ENCODE measurements at places on chromosomes 12 and 14.

DNA sequence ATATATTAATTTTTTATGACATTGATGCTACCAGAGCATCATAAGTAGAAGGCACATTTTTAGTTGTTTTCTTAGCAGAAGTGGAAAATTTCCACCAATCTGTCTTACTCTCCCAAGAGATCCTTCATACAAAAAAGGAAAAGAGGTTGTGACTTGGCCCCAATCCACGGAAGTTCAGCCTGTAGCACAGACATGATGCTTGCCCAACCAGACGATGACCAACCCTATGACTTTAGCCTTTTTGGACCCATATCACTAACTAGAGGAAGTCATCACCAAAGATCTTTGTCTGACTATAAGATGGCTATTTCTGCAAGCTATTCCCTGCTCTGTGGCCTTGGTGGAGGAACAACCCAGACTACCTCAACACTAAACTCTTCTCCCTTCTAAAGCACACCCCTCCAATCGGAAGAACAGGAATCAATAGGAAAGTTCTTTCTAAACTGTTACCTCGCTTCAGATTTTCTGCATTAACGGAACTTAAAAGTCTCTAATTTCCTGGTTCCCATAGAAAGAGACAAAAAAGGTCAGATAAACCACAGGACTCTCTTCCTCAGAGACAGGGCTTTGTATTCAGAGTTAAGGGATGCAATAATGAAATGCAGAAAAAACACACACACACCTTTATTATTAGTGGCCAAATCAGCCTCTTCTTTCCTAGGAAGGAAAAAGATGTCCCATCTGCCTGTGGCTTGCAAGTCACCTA, 4.1 kb upstream of the RHOJ start:
- no peak for DNase-seq

DNA sequence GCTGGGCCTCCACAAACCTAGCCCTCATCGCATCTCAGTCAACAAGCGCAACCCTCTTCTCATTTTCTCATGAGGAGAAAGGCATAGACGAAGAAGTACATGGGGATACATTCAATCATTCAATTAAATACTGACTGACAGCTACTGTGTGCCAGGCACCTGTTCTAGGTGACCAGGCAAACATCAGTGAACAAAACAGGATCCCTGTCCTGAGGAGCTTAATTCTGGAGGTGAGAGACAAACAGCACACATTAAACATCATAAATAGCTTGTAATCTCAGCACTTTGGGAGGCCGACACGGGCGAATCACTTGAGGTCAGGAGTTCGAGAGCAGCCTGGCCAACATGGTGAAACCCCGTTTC, 362 bp upstream of the ACYP1 start:
- no peak for DNase-seq

DNA sequence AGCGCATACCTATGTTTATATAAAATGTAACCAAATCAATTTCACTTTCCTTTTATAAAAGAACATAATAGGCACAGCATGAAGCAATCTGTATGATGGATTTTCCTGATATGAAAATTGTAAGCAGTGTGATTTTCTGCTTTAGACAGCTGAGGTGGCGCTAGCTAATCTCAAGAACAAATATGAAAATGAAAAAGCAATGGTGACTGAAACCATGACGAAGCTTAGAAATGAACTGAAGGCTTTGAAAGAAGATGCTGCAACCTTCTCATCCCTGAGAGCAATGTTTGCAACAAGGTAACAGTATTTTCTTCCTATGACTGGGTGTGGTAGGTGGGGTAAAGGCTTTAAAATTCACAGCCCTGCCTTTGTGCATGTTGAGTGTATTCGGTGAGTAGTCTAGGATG, 65.0 kb upstream of the FGD4 start:
- no peak for DNase-seq

DNA sequence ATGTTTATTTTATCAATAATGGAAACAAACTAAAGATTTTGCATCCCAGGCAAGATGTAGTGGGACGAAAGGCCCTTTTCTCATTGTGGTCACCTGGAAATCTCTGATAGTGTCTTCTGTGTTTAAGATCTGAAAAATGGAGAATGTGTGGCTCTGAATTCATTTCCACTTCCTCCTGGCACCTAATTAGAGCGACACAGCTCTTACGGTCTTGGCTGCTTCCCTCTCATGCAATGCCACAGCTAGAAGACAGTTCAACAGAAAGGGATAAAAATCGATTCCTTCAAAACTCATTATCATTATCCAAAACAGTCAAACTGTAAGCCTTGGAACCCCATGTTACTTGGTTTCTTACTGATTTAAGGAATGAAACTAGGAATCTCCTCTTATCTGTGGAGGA, 9.3 kb downstream of the ST8SIA1 start:
- no peak for DNase-seq

DNA sequence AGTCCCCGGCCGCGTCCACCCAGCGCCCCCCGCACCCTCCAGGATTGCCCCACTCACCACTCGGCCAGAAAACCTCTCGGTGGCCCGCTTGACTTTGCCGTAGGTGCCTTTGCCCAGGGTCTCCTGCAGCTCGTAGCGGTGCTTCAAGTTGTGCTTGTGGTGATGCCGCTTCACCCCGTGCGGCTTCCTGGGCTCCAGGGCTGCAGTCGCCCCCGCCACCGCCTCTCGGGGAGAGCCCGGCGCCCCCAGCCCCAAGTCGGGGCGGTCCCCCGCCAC, 459 bp downstream of the NUAK1 start:
- no peak for DNase-seq

GRCh38 chr14:37991027-37991426, 216.7 kb upstream of the SSTR1 start:
- no peak for DNase-seq

DNA sequence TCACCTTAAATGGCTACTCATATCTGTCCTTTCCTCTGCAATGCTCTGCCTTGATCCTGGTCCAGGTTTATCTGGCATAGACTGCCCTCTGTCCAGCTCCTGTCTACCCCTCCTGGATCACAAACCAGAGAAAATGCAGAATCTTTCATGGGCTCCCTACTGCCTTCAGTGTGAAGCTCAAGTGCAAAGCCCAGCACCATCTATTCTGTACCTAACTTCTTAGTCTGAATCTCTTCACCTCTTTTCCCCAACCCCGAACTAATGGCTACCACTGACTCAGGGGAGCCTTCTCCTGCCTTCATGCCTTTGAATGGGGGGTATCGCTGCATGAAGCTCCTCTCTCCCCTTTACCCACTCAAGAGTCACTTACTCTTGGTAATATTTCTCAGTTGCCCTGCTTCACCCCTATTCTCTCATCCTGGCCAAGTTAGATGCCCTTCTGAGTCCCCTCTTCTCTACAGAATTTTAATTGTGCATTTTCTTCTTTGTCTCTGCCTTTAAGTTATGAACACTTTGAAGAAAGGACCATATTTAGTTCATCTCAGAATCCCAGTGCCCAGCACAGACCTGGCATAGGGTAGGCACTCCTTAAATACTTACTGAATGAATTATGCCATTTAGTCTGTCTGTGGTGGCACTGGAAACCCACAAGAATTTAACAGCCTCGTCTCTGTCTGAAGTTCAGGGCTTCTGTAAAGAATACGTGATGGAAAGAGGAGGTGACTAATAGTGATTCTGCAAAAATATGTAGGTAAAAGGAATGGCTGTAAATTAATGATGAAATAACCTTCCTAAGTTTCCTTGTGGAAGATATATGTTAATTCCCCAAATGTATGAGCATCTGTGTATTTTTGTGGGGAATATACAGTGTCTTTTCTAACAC, 191.3 kb upstream of the AMIGO2 start:
- no peak for DNase-seq

GRCh38 chr12:93573552-93574223, 1.2 kb downstream of the SOCS2 start:
- no peak for DNase-seq

DNA sequence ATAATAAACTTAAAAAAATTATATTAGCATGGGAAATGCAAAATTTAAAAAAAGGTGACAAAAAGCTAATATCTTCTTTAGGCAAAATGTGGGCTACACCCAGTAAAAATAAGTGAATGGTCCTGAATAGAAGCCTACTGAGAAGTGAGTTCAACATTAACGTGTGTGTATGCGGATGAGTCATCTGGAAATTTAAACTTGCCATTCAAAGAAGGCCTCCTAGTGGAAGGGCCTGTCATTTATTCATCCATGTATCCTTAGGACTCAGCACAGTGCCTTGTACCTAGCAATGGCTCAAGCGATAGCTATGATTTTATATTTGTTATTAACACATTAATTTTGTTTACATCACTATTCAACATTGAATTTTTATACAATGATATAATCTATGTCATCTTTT, 226.2 kb downstream of the NUBPL start:
- no peak for DNase-seq

DNA sequence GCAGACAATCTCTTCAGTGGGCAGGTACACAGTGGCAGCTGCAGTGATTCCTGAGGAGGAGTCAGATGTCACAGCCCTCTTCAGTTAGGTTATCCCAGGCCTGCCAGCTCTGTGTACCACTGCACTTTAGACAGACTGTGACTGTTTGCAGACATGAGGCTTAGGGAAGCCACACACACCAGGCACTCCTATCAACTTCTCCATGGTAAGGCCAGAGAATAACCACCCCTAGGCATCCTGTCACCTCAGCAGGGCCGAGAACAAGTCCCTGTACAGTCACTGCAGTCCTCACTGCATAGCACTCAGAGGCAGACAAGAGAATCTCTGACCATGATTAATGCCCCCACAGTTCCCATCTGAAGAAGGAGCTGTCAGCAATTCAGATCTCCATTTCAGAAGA, 296.5 kb downstream of the GALC start:
- DNase-seq = no peak

DNA sequence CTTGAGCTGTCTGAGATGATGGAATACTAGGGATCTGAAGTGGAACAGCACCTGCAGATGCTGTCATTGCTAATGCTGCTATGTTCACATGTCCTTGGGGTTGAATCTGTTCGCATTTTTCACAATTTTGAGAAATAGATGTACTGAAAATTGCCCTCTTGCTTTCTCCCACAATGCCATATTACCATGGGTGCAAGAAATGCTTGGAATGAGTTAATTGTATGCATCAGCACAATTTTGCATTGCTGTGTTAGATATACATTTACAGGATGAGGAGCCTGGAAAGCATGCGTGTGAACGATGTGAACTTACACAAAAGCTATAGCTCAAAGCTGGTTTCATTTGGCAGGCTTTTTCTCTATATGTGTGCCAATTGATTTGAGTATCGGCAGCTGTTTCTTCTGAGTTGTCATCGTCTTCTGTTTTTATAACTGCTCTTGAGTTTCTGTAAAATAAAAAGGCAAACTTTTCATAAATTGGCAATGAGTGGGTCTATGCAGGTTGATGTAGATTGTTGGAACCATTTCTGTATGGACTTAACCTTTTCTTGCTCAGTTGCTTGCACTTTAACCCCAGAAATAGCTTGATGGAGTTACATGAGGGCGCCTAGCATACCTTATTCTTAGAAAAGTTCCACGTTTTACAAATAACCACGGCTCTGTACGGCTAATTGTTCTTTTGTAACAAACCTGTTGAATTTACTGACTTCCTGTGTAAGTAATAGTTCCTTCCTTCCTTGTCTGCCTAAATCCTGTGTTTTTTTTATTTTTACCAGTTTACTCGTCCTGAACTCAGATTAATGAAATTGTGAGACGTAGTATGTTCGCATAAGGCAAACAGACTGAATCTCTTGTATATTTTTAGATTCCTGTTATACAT, 105.9 kb downstream of the FGD4 start:
- DNase-seq = no peak

GRCh38 chr14:43161477-43161876, 1345.6 kb downstream of the FSCB start:
- no peak for DNase-seq

- no peak for DNase-seq
These were observed 61.4 kb downstream of the MYF5 start for GRCh38 chr12:80778005-80778541.

DNA sequence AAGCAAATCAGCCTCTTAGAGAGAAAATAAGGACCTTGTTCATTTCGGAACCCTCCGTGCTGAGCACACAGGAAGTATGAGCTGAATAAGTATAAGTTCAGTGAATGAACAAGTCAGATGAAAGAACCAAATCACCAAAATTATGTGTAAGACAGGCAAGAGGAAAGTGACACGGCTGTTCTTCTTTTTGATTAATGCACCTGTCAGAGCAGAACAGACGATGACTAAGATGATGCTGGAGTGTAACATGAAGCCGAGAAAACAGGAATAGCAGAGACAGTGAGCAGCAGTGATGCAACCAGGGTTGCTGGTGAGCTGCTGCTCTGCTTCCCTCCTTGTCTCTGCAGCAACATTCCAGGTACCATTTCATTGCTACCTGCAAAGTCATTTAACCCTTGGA, 861.1 kb downstream of the GALC start:
- DNase-seq = no peak

DNA sequence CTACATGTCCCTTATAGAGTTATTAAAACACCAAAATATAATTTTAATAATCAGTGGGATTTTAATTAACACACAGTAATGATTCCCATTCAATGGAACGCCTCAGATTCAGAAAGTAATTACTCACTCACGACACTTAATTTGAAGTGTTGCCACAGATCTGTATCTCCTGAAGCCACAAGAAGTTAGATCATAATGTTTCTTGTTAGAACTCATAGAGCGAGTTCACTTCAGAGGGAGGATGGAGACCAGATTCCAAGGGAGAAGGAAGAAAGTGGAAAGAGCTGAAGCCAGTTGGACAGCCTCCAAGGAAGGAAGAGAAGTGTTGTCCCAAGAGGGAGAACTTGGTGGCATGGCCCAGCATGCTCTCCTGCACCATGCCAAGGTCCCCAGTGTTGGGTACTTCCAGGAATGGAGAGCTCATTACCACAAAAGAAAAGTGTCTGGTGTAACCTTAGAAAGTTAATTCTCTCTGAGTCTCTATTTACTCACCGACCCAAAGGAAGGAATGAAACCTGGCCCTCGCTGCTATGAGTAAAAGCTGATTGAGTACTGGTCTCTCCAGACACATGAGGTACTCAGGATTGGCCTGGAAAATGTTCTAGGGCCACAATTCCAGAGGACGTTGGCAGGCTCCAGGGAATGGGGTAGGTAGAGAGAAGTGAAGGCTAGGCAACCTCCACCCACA, 305.4 kb downstream of the BCL11B start:
- DNase-seq = no peak

DNA sequence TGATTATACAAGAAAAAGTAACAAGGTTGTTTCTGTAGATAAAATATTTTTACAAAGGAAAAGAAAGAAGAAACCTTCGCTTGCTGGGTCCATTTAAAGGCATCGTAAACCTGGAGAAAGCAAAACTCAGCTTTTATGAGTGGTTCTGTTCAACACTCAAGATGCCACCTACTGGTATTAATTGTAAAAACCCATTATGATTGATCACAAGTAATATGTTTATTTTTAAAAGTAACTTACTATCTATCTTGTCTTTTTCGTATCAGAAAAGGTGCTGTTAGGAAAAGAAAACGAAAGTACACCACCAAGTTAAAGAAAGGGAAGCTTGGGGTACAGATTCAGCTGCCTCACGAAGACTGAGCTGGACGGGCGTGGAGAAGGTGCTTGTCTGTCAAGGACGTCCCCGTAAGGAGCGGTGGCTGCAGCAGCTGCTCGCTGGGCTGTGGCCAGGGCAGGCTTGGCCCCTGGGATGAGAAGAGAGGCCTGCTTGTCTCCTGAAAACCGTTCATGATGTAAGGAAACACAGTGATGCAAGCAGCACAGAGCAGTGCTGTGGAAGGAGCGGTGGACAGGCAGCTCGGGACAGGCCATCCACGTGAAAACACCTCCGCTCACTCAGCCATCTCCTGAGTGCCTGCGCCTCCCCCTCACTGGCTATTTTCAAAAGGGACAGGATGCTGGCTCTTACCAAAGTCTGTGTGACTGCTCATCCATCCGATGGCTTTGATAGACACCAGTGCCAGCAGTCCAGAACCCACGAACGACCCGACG, 25.0 kb downstream of the SLC15A4 start:
- no peak for DNase-seq

- DNase-seq = no peak
These were observed 147.1 kb downstream of the KIF26A start for GRCh38 chr14:104285508-104285840.
